DMS 273 treated with DMSO at 0.1 percent for 48 hours (cell line): ENCODE measurements at places on chromosomes 6 and 20.

GRCh38 chr20:3071266-3071609 is 182 bp upstream of the OXT start:
- DNase-seq, result no peak

DNA sequence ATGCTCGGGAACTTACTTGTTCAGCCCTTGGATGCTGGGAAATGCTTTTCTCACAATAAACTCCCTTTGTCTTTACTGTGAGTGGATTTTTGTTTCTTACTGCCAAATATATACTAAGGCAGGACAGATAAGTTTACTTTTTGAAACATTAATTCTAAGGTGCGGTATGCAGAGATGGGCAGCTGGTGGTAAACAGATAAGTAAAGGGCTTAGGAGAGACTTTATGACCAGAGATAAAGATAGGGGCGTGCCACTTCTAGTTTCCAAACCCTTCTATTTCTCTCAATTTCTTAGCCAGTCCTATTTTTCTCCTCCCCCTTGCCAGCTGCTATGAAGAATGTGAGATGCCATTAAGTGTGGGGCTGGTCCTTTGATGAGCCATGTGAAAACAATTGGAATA is 16.3 kb downstream of the SAMD3 start:
- DNase-seq, result no peak

DNA sequence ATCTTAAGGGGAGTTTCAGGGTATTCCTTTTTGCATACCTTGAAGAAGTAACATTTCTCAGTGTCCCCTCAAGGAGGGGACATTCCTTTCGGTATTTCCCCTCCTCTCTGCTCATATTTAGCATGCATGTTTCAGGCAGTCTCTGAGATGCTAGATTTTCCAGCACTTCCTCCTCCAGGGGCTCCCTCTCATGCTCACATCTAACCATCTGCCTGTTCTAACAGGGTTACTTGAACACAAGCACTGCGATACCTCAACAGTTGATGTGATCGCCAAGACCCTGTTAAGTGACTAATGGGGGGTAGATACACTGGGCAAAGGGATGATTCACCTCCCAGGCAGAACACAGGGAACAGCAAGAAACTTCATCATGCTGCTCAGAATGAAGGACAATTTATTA is 12.9 kb upstream of the MCM3 start:
- no peak for DNase-seq

DNA sequence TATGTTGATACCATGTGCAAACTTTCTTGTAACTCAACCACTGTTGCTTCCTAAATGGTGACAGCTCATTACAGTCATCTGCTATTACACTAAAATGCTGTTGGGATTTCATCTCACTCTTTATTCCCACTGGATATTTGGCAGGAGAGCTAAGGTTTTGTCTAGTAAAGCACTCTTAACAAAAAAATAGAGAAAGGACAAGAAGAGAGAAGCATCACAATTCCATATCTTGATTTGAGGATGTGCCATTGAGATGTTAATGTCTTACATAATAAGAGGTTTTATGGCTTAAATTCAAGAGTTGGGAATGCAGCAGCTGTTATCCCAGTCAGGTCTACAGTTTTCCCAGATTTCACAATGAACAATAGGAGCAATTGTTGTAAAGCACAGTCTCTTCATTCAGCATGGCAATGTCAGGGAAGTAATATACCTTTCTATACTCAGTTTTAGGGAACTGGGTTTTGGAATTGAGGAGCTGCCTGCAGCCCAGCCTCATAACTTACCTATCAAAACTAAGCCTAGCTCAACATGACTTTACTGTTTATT is 134.9 kb downstream of the ISM1 start:
- DNase-seq, result no peak

DNA sequence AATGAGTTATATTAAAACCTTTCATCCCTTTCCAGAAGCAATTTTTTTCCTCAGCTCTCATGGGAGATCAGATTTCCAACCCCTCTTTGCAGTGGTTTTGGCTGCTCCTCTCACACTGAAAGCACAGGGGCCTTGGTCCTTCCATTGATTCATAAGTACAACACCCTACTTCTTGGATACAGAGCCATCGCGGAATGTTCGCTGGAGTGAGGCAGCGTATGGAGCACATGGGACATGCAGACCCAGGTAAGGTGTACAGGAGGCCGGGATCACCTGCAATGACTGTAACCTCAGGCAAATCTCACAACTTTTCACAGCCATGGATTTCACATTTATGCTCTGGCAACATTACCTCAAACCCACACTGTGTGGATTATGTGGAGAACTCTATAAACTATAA is 75.2 kb upstream of the HEY2 start:
- no peak for DNase-seq

- DNase-seq, result no peak
Measured at GRCh38 chr6:100665041-100665380, 200.3 kb upstream of the SIM1 start.

GRCh38 chr6:22622351-22622750 is 53.0 kb downstream of the HDGFL1 start:
- no peak for DNase-seq

GRCh38 chr6:67501755-67502154 is 1133.3 kb upstream of the ADGRB3 start:
- DNase-seq, result no peak

DNA sequence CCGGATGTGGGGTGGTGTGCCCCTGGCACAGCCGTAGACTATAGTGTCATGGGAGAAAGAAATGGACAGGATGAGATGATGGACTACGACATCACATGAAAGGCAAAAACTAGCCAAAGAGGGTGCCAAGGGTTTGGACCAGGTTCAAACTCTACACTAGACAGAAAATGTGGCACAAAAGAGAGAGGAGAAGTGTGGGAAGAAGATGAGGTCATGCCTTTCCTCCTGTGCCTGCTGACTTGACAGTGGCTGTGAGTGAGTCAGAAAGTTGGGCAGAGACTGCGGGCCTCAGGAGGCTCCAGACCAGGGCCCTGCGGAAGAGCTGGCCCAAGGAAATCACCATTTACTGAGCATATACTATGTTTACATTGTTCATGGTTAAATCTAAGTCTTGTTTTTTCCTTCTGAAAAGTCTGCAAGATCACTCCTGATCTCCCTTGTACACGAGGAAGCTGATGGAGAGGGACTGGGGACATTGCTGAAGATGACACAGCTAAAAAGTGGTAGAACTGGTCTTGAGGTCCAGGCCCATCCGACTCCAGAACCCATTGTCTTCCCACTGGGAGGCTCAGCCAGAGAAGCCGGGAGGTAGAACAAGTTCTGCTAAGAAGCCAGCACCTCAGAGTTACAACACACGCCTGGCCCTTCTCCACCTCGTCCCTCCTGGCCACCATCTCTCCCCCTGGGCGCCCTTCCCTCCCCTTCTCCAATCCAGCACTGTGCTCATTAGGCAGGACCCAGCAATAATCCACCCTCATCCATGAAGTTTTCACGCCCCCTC is 35.6 kb downstream of the CNKSR3 start:
- no peak for DNase-seq

DNA sequence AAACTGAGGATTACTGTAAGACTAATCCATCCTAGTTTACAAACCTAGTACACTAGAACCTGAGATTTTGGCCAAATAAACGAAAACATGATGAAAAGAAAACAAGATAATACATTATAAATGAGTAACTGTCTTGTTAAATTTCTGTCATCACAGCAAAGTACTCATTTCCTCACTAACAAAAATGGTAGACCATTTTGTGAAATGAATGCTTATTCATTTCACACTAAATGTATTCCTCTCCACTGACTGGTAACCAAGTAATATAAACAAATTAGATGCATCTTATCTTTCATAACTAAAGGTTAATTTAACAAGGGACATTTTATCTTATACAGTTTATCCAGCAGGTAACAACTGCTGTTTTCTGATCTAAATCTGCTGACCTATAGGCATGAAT is 143.7 kb downstream of the REV3L start:
- no peak for DNase-seq

DNA sequence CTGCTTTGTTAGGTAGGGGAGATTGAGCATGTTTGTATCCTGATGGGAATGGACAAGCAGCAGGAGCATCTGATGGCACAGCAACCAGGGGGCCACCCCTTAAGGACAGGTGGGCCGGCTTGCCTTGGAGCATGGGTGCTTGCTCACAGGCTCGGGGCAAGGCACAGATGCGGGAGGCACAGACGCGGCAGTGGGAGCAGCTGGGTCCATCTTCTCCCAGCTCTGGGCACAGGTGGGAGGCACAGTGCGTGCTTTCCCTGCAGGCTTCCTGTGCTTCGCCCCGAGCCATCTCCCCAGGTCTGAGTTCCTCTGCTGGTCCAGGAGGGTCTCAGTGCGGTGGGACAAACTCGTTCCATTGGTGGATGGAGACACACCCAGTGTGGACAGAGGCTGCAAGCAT is 73.6 kb upstream of the BHLHE23 start:
- DNase-seq, result no peak

DNA sequence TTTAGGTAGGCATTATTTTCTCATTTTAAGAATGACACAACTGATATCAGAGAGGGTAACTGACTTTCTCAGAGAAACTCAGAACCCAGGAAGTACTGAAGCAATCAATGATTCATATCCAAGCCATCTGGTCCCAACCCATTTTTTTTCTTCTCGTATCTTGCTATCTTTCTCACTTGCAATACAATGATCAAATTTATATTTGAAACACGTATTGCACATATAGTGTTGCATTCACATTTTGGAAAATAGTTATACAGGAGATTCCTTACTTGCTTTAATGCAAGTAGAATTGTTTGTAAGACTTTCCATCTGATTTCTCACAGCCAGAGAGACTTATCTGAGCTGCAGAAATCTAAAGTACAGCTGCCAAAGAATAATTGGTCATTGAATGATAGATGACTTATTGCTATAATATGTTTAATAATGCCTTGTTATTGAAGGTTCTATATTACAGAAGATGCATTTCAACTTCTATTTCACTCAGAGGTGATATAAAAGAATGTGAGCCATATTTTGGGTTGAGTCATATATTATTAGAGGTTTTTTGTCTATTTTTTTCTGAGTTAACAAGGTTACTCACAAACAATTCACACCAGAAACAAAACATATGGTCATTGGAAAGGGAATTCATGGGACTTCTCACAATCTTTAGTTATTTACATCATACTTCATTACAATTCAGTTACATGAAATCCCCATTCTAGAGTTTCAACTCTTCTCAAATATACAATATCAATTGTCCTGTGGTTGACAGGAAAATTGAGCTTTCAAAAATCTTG is 337.5 kb upstream of the CITED2 start:
- no peak for DNase-seq

DNA sequence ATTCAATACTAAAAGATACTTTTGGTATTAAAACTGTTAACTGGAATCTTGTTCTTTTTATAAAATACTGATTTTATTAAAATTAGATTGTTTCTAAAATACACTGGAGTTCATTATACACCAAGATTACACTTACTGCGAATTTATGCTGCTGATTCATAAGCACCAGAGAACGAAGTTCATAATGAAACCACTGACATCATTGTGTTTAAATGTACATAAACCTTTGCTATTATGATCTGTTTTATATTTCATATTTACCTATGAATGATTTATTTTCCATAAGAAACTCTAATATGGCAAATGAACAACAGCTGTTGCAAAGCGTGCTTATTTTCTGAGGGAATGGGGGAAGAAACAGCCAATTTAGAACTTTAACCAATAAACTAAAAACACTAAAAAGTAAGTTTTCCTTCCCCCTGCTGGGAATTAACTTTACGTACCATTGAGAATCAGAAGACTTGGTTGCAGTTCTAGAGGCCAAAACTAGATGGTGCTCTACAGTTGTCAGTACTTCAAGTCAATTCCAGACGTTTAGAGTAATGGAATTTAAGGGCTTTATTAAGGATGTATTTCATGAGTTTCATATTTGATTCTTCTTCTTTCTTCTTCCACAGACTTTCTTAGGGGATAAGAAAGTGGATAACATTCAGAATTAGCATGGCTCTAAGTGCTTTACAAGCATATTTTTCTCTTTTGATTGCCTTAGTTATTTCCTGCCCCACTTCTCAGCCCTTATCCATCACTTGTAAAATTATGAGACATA is 30.8 kb upstream of the COL19A1 start:
- DNase-seq, result peak; percentile 45

- DNase-seq, result no peak
Measured at GRCh38 chr20:51127713-51128112, 104.8 kb upstream of the KCNG1 start.

DNA sequence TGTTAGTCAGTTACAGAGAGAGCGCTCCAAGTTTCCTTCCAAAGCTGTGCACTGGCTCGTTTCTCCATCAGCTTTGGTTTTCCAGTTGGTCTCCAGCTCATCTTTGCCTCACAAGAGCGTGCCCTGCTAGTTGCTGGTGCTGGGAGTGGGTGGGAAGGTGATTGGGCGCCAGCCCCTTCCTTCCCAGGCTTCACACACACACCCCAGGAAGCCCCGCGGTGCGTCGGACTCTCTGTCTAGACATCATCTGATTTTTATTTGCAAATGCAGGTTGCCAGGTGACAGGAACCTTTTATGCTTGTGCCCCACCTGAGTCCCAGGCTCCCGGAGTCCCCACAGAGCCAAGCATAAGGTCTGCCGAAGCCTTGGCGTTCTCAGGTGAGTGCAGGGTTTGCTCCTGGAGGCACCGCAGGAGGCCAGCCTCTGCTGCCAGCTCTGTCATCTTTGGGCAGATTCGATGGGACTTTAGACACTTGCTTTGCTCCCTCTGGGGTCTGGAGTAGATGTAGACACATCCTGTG is 7.1 kb downstream of the IRF4 start:
- no peak for DNase-seq

GRCh38 chr6:62480544-62480943 is 194.5 kb upstream of the KHDRBS2 start:
- DNase-seq, result no peak

GRCh38 chr6:126118058-126118755 is 131.9 kb downstream of the TRMT11 start:
- DNase-seq, result no peak

DNA sequence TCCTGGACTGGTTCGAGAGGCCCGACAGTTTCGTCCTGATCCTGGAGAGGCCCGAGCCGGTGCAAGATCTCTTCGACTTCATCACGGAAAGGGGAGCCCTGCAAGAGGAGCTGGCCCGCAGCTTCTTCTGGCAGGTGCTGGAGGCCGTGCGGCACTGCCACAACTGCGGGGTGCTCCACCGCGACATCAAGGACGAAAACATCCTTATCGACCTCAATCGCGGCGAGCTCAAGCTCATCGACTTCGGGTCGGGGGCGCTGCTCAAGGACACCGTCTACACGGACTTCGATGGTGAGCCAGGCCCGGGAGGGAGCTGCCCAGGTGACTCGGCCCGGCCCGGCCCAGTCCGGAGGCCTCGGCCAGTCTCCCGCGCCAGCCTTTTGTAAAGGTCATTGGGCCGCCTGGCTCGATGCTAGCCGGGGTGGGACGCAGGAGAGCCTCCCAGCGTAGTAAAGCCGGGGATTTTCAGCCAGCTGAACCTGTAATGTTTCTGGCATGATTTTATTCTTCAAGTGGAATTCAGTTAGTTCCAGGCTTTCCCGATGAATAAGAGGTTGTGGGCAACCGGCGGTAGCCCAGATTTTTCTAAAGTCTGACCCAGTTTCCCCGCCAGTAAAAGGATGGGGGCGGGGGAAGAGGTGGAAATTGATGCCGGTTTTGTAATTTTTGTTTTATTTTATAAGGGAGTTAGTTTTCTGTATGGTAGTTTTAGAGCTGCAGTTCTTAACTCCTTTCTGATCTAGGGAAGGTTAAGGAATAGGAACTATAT is 1.4 kb downstream of the PIM1 start:
- no peak for DNase-seq
